Fibroblast of the aortic adventitia (primary cell): ENCODE measurements at places on chromosomes 16 and 17. TPM values are rescaled to one million over a fixed set of nuclear protein-coding genes. Genes with fewer than 3 reads are reported as not detected.

Gene XYLT1
- total RNA-seq = 9.2 and 32.7 TPM in 2 replicates

Gene C17orf107
- 3.8 and 4.5 TPM in 2 replicates for total RNA-seq

Gene SPIRE2
- total RNA-seq = 2.5 and 7.1 TPM in 2 replicates

Gene MARVELD3
- not detected in 2 replicates for total RNA-seq

Gene TEX14
- total RNA-seq = not detected in 2 replicates
